Activated T-helper 2 cell treated with anti-CD3 and anti-CD28 coated beads, Interferon-gamma antibody, Interleukin-2, Interleukin-4, amounts not matched to agents 10 μg/mL and 5 μg/mL and 100 μg/mL, durations not matched to agents 14 hours and 24 hours and 36 hours (primary cell): ENCODE measurements at places on chromosomes 4 and X. TPM values are rescaled to one million over a fixed set of nuclear protein-coding genes. Genes with fewer than 3 reads are reported as not detected.

DNA sequence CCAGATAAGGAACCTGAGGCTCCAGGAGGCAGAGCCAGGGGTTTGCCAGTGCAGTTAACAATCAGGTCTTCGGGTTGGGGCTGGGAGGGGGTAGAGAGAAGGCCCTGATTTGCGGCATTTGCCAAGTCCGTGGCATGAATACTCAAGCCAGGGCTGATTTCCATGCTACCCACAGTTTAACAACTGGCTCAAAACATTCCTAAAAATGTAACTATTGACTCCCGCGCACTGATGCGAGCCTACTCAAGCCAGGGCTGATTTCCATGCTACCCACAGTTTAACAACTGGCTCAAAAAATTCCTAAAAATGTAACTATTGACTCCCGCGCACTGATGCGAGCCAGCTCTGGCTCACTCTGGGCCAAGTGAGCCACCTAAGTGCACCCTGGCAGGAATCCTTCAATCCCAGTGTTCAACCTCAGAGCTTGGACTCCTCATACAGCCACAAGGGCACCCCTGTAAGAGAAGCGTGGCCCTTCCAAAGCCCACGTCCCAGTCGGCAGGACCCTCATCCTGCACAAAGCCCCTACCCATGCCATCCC is 75.6 kb downstream of the PPP2R2C start:
- no peaks in the 10 kb centered on the region for H3K36me3 ChIP-seq
- no peak overlapping the region for H3K4me3 ChIP-seq
- DNase-seq = no peak
- H3K4me1 ChIP-seq = no peaks in the 10 kb centered on the region
- H3K27ac ChIP-seq = no peak overlapping the region

GRCh38 chr4:26257850-26258249 is 63.0 kb upstream of the RBPJ start:
- H3K27me3 ChIP-seq = no peaks in the 10 kb centered on the region
- no peak for DNase-seq
- no peak overlapping the region for H3K27ac ChIP-seq
- H3K36me3 ChIP-seq = no peaks in the 10 kb centered on the region
- H3K4me1 ChIP-seq = peaks cover 4% of the 10 kb centered on the region

DNA sequence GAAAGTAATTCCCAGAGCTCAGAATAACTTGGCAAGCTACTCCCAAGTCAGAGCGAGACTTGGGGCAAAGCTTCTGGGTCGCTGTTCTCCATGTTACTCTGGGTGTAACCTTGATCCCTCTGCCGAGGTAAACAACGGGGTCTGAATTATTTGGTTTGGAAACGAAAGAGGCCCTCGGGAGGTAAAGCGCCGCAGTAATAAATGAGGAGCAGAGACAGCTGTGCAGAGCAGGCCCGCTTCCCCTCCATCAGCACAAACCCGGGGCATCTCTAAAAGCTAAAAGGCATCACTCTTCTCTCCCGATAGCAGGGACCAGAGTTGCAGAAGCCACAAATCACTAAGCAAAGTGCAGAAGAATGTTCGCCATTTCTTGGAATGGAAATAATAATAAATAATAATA is 561.5 kb downstream of the BCOR start:
- no peaks in the 10 kb centered on the region for H3K36me3 ChIP-seq
- DNase-seq = no peak
- H3K4me1 ChIP-seq = peaks cover 4% of the 10 kb centered on the region
- no peak overlapping the region for H3K27ac ChIP-seq

DNA sequence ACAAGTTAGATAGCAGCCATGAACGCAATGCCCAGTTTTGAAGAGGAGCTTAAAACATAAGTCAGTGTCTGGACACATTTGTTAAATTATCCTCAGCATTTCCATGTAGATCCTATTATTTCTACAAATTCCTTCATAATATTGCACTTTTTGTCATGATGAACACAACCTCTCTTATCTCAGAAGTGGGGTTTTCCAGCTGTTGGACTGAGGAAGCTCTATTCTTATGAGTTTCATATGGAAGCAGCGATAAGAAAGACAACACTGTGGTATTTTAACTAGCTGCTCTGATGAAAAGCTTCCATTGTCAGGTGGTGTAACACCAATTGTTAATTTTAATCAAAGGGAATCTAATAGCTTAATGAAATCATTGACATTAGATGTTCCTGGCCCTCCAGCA is 308.7 kb downstream of the GBA3 start:
- no peaks in the 10 kb centered on the region for H3K27me3 ChIP-seq
- no peak for DNase-seq
- H3K27ac ChIP-seq = no peak overlapping the region
- H3K4me1 ChIP-seq = no peaks in the 10 kb centered on the region

PPA2 gene
- 75.9 and 77.6 TPM in 2 replicates for total RNA-seq
